ENCODE measurements at places on chromosomes 7 and 10.
A peak's percentile ranks its signal among the peaks of the same experiment; 100 is the strongest.

DNA sequence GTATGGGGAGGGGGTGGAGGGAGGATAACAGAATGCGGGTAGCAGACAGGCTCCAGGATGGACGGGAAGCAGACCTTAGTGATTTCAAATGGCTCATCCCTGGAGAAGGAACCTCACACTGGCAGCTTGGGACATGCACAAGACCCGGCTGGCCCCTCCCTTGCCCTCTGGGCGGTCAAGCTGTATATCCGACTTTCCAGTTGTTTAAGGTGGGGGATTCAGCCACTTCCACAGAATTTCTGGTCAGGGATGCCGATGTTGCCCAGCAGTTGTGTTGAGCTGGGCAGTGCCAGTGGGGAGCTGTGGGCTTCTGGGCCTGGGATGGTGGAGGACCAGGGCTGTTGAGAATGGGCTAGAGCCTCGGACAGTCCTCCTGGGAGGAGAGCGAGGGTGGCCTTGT, 38.8 kb downstream of the GBX1 start:
- DNase-seq, result no peak

GRCh38 chr7:1985042-1985441, 247.7 kb downstream of the MAD1L1 start:
- no peak for DNase-seq

DNA sequence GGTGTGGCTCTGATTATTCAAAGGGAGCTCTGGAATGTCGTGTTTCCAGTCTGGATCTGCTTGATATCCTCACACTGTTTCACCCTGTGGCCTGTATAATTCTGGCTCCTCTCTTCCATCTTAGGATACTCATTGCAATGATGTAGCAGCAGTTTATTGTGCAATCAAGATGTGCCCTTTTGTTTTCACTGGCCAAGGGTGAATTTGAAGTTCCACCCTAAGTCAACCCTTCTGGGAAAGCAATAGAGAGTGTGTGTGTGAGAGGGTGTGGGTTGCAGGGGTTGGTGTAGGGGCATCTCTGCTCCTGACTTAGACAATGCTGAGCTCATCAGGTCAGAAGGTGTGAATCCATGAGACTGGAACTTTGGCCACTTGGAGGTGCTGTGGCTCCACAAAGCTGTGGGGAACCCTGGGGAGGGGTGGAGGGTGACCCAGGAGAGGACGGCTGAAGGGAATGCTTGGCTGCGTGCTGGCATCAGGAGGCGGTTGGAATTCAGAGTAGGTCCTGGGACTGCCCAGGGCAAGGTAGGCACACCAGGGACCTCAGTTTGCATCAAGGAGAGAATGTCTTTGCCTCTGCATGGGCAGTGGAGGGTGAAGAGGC, 118.0 kb upstream of the PRSS58 start:
- DNase-seq, result no peak

GRCh38 chr10:22185586-22185985, 32.2 kb downstream of the EBLN1 start:
- DNase-seq, result no peak

DNA sequence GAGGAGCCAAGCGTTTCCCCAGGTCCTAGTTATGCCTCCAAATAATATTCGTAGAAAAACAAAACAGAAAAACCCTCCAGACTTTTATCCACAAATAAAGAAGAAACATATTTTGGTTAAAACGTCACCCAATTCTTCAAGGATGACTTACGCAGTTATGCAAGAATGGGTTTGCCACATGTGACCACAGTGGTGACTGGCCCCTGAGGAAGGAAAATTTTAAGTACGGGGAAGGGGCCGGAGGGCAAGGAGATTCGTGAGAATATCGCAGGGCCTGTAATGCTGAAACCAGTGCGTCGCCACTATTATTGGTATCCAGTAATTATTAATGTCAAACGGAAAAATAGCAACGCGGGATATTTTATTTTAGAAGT, 537 bp upstream of the MRPS24 start:
- no peak for DNase-seq

DNA sequence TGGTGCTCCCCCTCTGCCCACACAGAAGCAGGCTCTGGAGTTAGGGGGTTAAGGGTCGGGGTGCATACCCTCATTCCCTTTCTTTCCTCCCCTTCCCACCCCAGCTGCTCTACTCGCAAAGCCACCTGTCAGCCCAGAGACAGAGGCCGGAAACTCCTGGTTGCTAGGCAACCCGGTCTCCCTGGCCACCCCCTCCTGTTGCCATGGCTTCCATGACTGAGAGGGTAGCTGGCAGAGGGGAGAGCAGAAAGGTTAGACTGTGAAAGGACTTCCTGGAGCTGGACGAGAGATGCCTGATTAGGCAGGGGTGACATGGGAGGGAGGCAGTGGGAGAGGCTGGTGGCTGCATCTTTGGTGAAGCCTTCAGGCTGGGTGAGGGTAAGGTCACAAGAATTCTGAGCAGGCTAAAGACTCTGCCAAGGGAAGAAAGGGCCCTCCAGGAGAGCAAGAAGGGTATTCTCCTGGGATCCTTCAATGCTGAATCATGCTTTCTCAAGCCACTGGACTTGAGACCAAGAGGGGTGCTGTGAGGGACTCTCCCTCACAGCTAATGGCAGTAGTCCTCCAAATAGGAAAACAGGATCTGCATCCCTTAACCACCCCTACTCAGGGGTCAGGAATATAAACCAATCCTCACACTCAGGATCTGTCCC, 5.4 kb downstream of the PSD start:
- DNase-seq, result peak; percentile 61

DNA sequence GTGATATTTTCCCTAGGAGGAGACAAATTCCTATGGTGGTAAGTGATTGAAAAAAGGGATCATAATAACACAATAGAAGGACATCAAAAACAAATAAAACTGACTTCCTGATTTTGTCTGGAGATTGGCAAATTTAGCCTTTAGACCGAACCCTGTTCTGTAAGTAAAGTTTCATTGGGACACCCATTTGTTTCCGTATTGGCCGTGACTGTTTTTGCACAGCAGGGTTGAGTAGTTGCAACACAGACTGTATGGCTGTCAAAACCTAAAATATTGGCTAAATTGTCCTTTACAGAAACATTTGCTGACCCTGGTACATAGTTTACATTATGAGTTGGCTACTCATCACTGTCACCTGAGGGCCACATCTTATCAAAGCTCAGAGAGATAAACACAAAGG, 168.6 kb downstream of the PRKCQ start:
- no peak for DNase-seq

GRCh38 chr7:155665079-155665956, 20.9 kb downstream of the RBM33 start:
- DNase-seq, result no peak

GRCh38 chr7:158531661-158532060, 56.0 kb downstream of the PTPRN2 start:
- no peak for DNase-seq

- DNase-seq, result no peak
Measured at GRCh38 chr7:102202556-102202955, 84.1 kb upstream of the SH2B2 start.

- DNase-seq, result no peak
Measured at GRCh38 chr10:22824984-22825383, 102.9 kb upstream of the ARMC3 start.
